ENCODE measurements at places on chromosomes 5 and 9.

GRCh38 chr9:72983512-72984225, 30.8 kb upstream of the ALDH1A1 start:
- DNase-seq = no peak

- no peak for DNase-seq
Observed at GRCh38 chr5:96870094-96871026, 5.9 kb upstream of the ERAP2 start.

GRCh38 chr5:107012371-107012770, 658.4 kb downstream of the EFNA5 start:
- no peak for DNase-seq

DNA sequence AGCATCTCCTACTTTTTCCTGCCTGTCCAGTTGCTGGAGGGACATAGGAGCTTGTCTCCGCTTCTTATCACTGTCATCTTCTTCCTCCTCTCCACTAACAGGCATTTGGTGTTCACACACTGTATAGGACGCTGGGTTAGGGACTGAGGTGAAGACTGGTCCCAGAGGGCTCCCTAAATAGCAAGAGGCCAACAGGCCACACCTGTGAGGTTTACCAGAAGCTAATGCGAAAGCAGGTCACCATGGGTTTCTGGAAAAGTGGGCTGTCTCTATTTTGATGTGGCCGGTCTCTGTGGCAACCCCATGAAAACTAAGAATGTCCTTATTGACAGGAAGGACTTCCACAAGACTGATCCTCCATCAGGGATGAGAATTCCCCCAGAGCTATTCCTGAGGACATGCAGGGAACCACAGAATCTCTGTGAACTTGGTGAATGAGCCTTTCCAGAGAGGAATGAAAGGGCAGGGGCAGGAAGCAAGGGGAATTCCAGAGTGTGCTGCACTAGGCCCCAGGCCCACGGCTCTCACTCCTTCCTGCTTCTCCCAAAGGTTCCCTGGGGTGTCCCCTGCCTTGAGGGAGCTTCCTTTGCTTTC, 61.7 kb downstream of the DAP start:
- no peak for DNase-seq

GRCh38 chr9:130246126-130246525, 19.4 kb upstream of the HMCN2 start:
- no peak for DNase-seq

- no peak for DNase-seq
Observed at GRCh38 chr5:95989283-95990048, 27.8 kb upstream of the ELL2 start.

DNA sequence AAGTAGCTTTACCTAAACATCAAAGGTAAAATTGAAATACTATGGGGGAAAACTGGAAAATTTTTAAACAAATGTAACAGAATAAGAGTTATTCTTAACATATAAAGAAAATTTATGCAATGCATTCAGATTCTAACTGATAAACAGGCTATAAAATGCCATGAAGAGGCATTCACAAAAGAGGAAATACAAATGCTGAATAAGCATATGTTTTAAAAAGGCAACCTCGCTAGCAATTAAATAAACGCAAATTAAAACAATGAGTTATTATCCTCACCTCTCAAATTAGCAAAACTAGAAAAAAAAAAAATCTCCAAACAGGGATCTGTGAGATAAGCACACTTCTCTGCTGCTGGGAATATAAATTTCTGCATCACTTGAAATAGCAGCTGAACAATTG, 63.2 kb upstream of the BRINP1 start:
- no peak for DNase-seq

- peak; percentile 18 for DNase-seq
Observed at GRCh38 chr5:102561894-102562760, 63.3 kb upstream of the SLCO6A1 start.

DNA sequence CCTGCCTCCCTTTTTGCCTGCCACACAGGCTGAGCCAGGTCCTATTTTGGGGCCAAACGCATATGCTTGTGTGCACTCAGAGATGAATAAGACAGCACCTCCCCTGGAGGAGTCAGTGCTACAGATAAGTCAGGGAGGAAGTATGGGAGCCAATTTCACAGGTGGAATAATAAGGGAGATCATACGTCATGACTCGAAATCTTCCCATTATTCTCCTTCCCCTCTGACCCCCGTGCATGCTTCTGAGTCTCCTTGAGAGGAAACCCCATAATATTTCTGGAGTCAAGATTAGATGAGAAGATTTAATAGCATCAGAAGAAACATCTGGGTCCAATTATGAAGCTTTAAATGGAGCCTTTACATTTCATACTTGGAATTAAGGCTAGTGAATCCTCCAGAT, 15.1 kb upstream of the ZCCHC7 start:
- DNase-seq = no peak

DNA sequence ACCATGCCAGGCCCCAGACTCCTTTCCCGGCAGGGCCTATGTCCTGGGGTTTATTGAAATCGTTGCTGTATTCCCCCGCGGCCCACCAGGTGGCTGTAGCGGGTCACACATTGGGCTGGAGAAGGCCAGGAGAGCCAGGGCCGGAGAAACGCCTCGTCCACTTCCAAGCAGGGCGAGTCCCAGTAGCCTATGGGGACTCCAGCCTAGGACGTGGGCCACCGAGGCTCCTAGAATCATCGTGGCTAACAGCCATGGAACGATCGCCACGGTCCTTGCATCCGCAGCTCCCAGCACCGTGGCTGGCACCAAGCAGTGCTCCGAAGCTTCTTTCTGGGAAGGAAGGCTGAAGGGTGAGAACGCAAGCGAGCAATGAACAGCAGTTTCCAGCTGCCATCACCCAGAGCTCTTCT, 87.7 kb downstream of the ENTREP1 start:
- DNase-seq = peak; percentile 68

DNA sequence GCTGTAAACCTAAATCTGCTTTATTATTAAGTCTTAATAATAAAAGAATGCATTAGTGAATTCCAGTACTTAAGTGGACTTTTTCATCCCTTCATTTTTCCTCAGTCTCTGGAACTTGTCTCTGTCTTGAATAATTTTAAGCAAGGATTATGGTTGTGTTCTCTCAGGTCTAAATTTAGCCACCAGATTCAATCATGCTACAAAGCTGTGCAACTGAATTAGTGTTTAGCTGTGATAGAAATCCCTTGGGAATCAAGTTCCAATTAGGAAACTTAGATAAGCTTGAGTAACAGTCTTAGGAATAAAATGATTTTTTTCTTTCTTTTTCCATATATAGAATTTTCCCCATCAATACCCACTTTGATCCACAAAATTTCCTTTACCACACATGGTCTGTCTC, 104.3 kb downstream of the PLPPR1 start:
- DNase-seq = no peak

- no peak for DNase-seq
Observed at GRCh38 chr9:109423877-109424276, 74.2 kb downstream of the PTPN3 start.

- no peak for DNase-seq
Observed at GRCh38 chr5:40121236-40121635, 558.5 kb upstream of the PTGER4 start.

DNA sequence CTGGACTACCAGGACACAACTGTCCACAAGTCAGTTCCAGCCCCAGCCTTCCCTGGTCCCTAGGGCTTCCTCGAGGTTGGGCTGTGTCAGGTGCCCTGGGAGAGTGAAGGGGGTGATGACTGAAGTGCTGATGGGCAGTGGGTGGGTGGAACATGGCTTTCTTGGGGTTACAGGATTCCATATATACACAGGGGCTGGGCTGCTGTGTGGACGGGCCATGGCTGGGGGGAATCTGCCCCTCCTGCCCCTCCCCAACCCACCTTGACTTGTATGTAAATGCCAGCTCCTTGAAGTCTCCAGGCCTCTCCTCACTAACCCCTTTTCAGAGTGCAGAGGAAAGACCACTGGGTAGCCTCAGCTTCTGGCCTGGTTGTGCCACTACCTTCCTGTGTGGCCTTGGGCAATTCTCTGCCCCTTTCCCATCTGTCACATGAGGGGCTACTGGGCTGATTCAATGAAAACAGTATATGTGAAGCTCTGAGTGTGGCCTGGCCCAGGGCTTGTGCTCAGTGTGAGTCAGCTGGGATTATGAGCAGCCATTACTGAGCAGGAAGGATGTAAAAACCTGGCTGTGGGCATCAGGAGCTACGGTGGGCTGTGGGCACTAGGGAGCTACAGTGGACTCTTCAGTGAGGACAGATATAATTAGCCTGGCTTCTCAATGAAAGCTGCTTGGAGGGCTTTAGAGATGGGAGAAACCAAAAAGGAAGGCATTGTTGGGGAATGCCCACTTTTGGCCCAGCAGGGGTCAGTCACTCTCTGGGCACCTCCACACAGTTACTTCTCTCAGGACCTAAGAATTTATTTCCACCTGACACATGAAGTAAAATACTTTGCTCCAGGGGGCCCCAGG, 23.3 kb downstream of the PITX1 start:
- DNase-seq = no peak

DNA sequence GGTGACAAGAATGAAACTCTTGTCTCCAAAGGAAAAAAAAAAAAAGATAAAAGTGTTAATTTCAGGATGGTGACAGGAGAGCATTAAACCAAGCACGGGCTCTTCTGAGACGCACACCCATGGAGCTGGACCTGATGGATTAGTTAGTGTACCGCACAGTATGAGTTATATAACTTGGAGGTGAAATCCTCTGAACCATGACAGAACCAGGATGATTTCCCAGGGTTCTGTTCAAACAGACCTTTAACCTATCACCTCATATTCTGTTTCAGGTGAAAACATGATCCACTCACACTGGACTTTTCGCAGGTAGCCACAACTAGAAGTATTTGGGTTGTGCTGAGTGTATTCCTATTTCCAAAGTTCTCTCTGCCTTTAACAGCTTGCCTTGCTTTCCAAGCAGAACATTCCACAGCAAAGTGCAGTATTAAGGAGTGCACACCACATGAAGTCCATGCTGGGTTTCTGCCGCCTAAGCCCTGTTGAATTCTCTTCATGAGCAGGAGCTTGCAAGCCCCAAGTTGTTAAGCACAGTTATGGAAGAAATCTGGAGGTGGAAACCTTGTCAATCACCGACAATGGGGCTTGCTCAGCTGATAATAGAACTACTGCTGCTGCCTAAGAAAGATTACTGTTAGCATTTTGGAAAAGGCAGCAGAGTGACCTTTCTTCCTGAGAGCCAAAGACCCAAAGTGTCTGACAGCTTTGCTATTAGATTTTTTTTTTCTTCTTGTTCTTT, 461.7 kb downstream of the TLE1 start:
- no peak for DNase-seq

DNA sequence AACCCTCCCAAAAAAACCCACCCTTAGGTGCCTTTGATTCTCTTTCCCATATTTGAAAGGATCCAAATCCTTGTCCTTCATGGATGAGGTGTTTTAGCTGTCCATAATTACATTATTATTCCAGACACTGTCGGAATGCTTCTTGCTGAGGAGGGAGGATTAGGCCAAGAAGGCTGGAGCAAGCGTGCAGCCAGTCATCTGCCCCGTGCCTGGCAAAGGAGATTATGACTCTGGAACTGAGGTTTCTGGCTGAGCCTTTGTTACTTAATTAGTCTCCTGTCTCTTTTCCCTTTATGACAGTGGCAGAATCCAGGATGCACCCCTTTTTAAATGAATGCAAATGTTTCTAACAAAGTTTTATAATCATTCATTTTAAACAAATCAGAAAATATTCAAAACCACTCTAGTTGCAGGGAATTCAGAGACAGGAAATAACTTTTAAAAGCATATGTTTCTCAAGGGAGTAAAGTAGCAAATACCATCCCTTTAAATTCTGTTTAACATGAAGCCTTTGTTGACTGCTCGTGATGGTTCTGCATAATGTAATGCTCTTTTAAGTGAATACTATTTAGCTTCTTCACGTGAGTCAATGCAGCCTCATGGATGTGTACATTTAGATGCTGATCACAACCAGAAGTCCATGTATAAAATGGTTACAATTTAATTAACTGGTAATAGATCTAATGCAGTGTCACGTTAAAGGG, 69.8 kb downstream of the GALNT10 start:
- DNase-seq = no peak

GRCh38 chr5:171721464-171721863, 64.2 kb upstream of the SMIM23 start:
- no peak for DNase-seq

- no peak for DNase-seq
Observed at GRCh38 chr5:42399702-42400101, 23.5 kb upstream of the GHR start.

DNA sequence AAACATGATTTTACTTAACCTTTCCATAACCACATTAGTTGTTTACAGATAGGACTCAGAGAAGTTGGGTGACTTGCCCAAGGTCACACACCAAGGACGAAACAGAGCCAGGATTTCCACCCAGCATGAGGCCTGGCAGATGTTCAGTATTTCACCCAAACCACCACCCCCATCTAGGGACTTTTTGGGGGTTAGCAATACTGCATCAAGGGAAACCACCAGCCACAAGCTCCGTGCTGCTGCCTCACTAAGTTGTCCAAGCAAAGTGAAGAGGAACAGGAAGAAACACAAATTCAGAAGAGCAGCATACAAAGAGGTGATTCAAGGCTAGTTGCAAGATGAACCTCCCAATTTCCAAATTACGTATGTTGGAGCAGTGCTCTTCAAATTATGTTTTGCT, 219.6 kb upstream of the RORB start:
- DNase-seq = no peak

DNA sequence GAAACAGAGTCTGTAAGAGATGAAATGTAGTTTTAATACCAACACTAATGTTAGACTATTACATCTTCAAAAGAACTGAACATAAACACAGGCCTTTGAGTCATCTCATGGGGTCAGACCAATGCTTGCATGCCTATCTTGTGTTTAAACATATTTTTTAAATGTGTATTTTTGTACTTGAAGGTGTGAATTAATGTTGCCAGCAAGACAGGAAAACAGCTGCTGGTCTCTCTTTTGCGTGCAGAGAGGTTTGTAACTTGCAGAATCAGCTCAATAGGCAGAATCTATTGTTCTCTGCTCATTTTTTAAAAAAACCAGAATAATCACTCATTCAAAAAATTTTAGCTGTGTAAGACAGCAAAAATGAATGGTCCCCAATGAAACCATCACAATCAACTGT, 180.2 kb downstream of the ALDH1A1 start:
- no peak for DNase-seq

- DNase-seq = no peak
Observed at GRCh38 chr9:110536822-110537221, 42.7 kb downstream of the SVEP1 start.

DNA sequence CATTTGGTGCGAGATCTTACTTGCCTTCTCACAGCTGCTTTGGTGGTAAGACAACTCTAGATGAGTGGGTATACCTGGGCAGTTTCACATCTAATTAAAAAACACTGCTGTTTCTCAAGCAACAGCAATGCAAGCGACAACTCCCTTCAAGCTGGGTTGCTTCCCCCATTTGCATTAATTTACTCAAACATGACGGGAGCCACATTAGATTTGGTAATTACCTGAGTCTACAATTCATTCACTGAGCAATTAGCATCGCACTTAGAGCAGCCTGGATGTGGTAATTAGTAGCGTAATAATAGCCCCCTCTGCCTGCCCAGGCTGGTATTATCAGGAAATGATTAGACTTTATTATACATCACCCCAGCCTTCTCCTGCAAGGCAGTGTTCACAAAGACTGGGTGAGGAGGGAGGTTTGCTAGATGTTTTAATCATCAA, 73.4 kb downstream of the FBXO38 start:
- no peak for DNase-seq

- no peak for DNase-seq
Observed at GRCh38 chr9:84450029-84450428, 109.5 kb upstream of the SLC28A3 start.
